Activated T-helper 17 cell treated with anti-CD3 and anti-CD28 coated beads, Interleukin-2, amount 50 U/mL, for 72 hours (primary cell): ENCODE measurements at places on chromosomes 4 and X.

DNA sequence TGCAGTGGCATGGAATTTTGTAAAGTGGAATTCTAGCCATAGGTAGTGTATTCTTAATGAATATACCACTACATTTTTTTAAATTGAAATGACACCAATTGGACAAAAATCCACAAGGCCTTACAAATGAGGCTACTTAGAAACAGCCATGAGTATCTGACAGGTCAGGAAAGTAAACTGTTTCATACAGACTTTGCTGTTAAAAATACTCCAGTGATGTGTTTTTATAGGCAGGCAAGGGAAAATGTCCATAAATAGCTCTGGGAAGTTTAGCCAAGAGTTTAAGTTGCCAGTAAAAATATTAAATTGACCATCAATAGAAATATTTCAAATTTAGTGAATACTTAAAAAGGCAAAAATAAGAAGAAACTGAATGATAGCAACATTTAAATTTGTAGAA lies 41.8 kb upstream of the PDLIM5 start:
- ATAC-seq: no peak
- H3K4me3 ChIP-seq: no peak overlapping the region
- peaks cover 15% of the 10 kb centered on the region for H3K27me3 ChIP-seq
- no peaks in the 10 kb centered on the region for H3K4me1 ChIP-seq

DNA sequence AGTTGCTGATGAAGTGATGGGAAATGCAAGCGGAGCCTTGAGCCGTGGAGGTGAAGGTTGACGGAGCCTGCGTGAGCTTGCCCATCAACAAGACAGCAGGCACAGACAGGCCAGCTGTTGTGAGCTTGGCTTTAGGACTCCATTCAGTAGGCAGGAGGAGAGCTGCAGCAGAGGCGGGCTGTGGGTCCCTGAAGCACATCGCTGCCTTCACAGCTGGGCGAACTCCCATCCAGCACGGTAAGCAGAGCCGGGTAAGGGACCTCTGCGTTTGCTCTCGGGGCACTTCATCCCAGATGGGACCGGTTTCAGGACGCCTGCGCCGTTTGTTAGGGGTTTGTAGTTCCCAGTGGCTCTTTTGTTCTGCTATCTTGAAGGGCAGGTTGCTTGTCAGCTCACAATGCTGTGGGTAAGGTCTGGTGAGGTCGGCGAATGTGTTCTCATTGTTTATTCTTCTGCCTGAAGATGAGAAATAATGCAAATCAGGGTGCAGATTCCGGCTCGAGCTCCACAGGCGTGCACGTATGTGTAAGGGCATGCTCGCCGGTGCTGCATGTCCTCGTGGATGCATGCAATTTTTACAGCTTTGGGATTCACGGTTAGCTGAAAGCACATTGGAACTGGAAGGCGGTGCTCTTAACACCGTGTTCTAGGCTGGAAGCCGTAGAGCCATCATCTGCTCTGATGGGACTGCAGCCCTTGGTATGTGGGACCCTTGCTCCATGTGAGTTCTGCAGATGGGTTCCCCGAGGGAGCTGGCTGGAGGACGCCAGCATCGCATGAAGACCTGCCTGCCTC lies 54.6 kb upstream of the CLDN34 start:
- no peaks in the 10 kb centered on the region for H3K4me1 ChIP-seq
- no peak for ATAC-seq
- H3K27me3 ChIP-seq: peaks cover 21% of the 10 kb centered on the region
- H3K36me3 ChIP-seq: no peaks in the 10 kb centered on the region

DNA sequence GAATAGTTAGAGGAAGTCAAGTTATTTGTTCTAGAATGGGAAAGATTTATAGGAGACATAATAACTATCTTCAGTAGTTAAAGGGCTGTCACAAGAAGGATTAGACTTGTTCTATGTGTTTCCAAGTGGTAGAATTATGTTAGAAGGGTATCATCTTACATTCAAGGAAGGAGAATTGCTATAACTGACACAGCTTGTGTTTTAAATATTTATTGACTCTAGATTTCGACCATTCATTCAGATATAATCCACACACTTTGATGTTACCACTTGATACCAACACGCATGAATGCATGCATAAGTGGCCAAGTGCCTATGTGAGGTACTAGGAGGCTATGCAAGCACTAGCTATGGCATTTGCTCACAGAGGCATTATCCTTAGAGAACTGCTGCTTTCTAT lies 122.7 kb downstream of the CCNB3 start:
- no peak overlapping the region for H3K27ac ChIP-seq
- ATAC-seq: no peak
- no peak overlapping the region for H3K4me3 ChIP-seq

- H3K4me1 ChIP-seq: no peaks in the 10 kb centered on the region
- ATAC-seq: no peak
- no peak overlapping the region for H3K4me3 ChIP-seq
- peaks cover 3% of the 10 kb centered on the region for H3K27me3 ChIP-seq
- no peaks in the 10 kb centered on the region for H3K36me3 ChIP-seq
Measured at GRCh38 chr4:88957570-88957969, 99.4 kb downstream of the FAM13A start.

- H3K4me3 ChIP-seq: peak overlapping the region; percentile 63
- no peak for ATAC-seq
- peaks cover 7% of the 10 kb centered on the region for H3K36me3 ChIP-seq
- peak overlapping the region; percentile 93 for H3K27ac ChIP-seq
Measured at GRCh38 chrX:136623396-136623795, 24.6 kb upstream of the CD40LG start.

- H3K27ac ChIP-seq: no peak overlapping the region
- no peaks in the 10 kb centered on the region for H3K4me1 ChIP-seq
- peaks cover 7% of the 10 kb centered on the region for H3K27me3 ChIP-seq
- ATAC-seq: no peak
- H3K36me3 ChIP-seq: no peaks in the 10 kb centered on the region
Measured at GRCh38 chr4:41406113-41406516, 131.8 kb upstream of the LIMCH1 start.

DNA sequence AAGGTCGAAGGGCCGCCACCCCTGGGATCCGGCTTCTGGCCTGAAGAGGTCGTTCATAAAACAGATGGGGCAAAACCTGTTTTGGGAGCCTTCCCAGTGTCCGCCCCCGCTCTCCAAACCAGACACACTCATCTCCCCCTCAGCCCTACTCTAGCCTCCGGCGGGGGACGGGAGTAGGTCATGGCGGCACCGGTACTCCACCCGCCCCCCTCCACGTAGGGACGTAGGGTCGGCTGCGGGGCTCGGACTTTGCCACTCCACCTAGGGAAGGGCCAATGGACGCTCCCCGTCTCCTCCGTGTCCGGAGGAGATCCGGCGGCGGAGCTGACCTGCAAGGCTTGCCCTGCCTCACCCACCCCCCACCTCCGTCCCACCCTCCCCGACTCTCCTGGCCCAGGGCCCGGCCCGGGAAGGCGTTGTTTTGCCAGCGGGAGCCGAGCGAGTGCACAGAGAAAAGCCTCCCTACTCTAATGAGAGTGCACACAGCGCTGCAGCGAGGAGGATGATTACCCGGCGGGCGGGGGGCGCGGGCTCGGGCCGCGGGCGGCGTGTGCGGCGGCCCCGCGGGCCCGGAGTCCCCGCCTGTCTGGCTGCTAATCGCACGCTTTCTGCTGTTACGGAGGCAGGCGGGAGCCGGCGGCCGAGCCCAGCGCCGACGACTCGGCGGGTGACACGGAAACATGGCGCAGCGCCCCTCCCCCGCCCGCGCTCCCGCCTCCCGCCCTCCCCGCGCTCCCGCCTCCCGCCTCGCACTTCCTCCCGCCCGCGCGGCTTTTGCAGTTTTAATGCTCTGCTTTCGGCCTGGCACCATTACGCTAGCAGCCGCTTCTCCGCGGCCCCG lies 8.3 kb upstream of the BCOR start:
- no peaks in the 10 kb centered on the region for H3K4me1 ChIP-seq
- H3K27ac ChIP-seq: peak overlapping the region; percentile 74
- H3K36me3 ChIP-seq: no peaks in the 10 kb centered on the region
- ATAC-seq: peak; percentile 38

DNA sequence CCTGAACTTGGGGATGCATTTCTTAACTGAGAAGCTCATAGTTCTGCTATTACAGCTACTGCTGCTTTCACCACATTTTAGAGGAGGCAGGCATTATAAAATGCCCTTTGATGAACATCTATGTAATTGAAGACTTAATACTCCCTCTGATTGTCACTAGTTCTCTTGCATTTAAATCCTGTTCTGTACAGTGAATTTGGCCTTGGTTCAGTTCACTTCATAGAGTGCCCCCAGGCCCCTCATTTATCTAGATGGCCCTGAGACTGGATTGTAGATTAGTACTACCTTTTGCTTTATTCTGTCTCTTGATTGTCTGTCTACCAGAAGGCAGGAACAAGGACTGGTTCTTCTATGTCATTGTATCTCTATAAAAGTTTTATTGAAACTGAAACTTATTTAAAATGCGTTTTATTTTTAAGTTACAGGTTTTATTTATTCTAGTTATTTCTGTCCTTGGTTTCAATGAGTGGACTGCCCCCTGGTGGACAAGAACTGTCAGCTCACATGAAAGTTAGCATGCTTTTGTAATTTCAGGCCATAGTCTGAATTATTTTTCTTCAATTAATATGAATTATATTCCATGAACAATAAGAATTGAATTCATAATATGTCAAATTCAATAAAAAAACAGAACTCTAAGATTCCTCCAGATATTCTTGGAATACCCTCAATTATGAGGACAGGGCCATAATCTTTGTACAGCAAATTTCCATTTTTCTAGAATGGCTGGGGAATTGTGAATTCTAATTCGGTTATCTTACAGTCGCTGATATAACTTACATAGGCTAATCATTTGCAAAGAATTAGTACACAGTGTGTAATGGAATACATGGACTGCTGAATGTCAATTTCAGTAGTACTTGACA lies 47.2 kb upstream of the TMEM33 start:
- no peak overlapping the region for H3K4me3 ChIP-seq
- no peak for ATAC-seq
- H3K36me3 ChIP-seq: no peaks in the 10 kb centered on the region
- H3K27ac ChIP-seq: no peak overlapping the region
- H3K4me1 ChIP-seq: no peaks in the 10 kb centered on the region
- H3K27me3 ChIP-seq: peaks cover 27% of the 10 kb centered on the region

- H3K36me3 ChIP-seq: no peaks in the 10 kb centered on the region
- H3K4me3 ChIP-seq: no peak overlapping the region
- no peaks in the 10 kb centered on the region for H3K4me1 ChIP-seq
- H3K27me3 ChIP-seq: peaks cover 3% of the 10 kb centered on the region
- H3K27ac ChIP-seq: no peak overlapping the region
Measured at GRCh38 chrX:25156323-25156722, 140.6 kb upstream of the ARX start.

DNA sequence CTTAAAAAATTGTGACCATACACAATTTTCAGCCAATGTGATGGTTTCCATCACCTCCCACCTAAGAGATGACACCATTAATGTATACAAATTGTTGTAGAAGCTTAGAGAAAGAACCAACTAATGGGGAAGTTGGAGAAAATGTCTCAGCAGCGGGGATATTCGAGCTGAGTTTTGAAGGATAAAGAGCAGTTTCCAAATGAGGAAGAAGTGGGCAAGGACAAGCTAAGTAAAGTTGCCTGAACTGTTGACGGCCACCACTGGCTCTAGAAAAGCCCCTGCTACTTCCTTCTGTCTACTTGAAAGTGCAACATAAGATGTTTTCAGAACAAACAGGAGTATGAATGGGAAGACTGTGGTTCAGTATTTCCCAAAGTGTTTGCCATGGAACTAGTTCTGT lies 92.0 kb downstream of the CHRNA9 start:
- no peak overlapping the region for H3K27ac ChIP-seq
- H3K4me1 ChIP-seq: no peaks in the 10 kb centered on the region
- H3K27me3 ChIP-seq: no peaks in the 10 kb centered on the region
- H3K36me3 ChIP-seq: no peaks in the 10 kb centered on the region
- ATAC-seq: no peak
- no peak overlapping the region for H3K4me3 ChIP-seq

DNA sequence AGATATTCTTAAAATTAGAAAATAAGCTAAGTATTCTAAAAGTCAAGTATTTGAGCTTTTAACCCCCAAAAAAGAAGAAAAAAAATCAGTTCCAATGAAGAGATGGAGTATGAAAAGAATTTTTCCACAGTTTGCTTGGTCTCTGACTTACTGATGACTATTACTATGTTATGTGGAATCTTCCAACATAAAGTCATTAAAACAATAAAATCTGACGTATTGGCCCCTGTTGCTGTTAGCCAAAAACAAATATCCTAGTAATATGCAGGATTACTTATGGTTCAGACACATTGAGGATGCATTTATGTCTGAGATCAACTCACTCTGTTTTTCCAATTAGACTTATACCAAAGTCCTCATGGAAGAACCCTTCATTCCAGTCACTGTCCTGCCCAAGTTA lies 517.2 kb upstream of the ADGRL3 start:
- no peaks in the 10 kb centered on the region for H3K27me3 ChIP-seq
- H3K36me3 ChIP-seq: no peaks in the 10 kb centered on the region
- ATAC-seq: no peak
- no peak overlapping the region for H3K27ac ChIP-seq
- H3K4me1 ChIP-seq: no peaks in the 10 kb centered on the region

GRCh38 chr4:120867506-120867905 lies 55.0 kb downstream of the PRDM5 start:
- peaks cover 8% of the 10 kb centered on the region for H3K27me3 ChIP-seq
- no peaks in the 10 kb centered on the region for H3K4me1 ChIP-seq
- H3K36me3 ChIP-seq: no peaks in the 10 kb centered on the region
- H3K4me3 ChIP-seq: no peak overlapping the region

GRCh38 chr4:117577686-117578311 lies 456.5 kb upstream of the NDST3 start:
- no peaks in the 10 kb centered on the region for H3K27me3 ChIP-seq
- ATAC-seq: no peak
- H3K36me3 ChIP-seq: no peaks in the 10 kb centered on the region
- H3K4me3 ChIP-seq: no peak overlapping the region
- no peak overlapping the region for H3K27ac ChIP-seq

DNA sequence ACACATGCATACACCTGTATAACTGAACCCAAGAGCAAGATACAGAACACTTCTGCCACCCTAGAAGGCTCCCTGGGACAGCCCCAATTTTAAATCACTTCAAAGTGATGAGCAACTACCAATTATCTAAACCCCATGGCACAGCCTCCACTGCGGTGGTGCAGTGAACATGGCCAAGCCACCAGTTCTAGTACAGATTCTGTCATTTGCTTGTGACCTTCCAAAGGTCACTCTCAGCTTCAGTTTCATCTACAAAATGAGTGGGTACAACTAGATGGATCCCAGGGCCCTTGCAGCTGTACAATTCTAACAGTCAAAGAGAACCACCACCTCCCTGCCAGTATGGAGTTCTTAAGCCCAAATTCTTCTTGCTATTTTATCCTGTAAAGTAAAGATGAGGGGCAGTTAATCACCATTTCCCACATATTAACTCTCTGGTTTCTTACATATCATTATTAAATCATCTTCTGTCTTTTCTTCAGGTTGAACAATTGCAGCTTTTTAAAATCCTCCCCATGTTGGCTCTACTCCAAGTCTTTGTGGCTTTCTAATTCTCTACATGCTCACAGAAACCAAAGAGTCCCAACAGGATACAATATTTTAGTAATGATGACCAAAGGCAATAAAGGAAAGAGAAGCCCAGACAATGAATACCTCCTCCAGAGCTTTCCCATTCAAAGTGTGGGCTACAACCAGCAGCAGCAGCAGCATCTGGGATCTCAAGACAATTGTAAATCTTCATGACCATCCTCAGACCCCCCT lies 39.0 kb upstream of the GPM6B start:
- no peak for ATAC-seq
- H3K36me3 ChIP-seq: no peaks in the 10 kb centered on the region
- H3K4me1 ChIP-seq: no peaks in the 10 kb centered on the region
- no peak overlapping the region for H3K27ac ChIP-seq

GRCh38 chr4:1210241-1210841 lies 38.0 kb upstream of the SPON2 start:
- peaks cover 4% of the 10 kb centered on the region for H3K4me1 ChIP-seq
- no peak for ATAC-seq
- peaks cover 21% of the 10 kb centered on the region for H3K36me3 ChIP-seq
- no peak overlapping the region for H3K4me3 ChIP-seq
